ENCODE measurements at places on chromosomes 4 and X.

DNA sequence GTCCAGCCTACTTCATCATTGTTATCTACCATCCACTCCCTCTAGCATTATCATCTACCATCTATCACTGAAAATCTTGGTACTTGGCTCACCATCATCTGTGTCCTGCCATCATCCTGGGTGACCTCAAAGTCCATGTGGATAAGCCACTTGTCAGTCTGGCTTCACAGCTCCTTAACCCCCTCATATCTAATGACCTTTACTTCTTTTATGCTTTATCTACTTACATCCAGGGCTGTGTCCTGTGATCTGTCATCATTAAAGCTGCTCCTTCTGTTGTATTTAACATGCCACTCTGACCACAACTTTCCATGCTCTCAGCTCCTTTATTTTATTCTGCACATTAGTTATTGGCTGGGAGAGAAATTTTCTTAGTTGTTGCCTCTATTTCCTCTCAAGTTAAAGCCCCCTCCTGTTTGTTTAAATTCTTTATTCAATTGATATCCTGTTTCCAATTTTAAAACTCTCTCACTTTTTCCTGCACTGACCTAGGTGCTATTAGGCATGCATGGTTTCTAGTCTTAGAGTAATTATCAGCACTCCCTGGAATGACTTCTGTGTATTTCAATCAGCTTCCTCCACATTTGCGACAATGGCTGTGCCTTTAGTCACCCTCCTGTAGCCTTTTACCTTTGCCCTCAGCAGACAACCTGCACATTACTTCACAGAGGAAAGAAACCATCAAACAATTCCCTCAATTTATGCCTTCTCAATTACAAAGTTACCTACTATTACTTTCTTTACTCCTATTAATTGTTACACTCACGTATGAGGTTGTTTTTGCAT is 8.1 kb upstream of the FABP2 start:
- no peak for DNase-seq

GRCh38 chr4:81454499-81454898 is 17.2 kb downstream of the RASGEF1B start:
- DNase-seq, result no peak

DNA sequence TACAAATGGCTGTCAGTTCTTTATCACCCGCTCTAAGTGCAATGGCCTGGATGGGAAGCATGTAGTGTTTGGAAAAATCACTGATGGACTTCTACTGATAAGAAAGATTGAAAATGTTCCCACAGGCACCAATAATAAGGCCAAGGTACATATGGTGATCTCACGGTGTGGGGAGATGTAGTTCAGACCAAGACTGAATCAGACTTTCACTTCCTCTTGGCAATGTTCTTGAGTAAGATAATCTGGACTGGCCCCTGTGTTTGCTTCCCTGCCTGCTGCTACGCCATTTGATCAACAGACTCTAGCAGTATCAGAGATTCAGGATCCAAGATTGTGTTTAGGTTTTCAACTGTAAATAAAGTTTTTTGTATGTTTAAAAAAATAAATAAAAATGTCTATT is 682.2 kb upstream of the AMOT start:
- no peak for DNase-seq

GRCh38 chr4:56668267-56668666 is 12.8 kb downstream of the HOPX start:
- DNase-seq, result no peak

GRCh38 chr4:136001791-136002190 is 1530.5 kb downstream of the PCDH18 start:
- no peak for DNase-seq
